Natural killer cell (primary cell): ENCODE measurements at places on chromosomes 11 and 22.

DNA sequence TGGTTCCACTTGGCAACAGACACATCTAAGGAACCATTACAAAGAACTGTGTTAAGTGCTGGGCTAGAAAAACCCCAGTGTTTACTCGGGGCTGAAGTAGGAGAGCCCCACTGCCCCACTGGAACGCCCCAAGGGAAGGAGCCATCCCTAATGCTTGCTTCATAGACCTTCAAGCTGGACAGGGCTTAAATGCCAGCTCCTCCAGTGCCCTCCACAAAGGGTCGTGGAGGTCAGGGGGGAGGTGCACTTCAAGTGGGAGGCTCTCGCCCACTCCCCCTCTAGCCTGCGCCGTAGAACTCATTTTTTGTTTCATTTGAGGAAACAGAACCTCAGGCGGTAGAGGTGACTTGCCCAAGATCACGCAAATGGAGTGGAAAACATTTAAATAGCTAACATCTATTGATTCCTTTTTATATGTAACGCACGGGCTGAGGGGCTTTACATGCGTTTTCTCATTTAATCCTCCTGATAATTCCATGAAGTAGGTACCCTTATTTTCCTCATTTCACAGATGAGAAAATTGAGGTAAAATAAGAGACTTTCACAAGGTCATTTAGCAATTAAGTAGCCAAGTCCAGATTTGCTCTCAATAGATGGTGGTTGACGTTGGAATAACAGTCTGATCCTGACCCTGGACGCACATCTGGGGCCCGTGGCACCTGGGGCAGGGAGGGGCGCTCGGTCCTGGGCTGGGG is 545 bp upstream of the ZDHHC13 start:
- no peak for DNase-seq

- no peak for DNase-seq
These were observed 2.3 kb downstream of the CTSC start for GRCh38 chr11:88335284-88335683.

DNA sequence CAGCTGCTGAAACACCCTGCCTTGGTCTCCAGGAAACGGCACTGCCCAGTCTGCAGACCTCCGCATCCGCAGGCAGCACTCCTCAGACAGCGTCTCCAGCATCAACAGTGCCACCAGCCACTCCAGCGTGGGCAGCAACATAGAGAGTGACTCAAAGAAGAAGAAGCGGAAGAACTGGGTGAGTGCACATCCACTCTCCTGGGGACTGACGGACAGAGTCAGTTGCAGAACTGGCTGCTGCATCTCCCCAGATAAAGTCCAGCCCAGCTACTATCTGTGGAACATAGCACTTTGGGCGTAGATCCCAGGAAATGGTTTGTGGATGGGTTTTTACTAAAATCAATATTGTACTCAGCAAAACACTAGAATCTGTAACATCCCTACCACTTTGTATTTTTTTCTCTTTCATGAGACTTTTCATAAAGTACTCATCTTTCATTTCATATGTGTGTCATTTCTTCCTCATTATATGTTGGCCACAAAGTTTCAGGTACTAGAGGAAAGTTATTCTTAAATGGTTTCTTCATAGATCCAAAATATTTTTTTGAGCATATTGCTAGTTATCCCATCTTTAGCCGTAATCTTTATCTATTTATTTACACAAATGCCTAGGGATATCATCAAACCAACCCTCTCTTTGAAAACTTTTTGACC is 80.1 kb downstream of the DBX1 start:
- DNase-seq, result no peak

DNA sequence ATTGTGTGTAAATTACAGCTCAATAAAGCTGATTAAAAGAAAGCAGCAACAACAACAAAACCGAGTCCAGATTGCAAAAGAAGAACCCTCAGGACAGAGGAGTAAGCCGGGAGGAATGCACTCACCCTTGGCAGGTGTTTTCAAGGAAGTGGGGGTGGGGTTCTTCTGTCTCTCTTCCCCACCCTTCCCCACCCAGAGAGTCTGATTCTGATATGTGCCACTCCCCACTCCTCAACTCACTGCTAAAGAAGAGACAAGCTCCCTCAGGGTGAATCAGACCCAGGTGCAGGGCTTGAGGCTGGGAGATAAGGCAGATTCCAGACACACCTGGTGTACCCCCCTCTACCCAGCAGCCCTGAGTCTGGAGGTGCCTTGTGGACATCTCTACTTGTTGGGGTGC is 38.4 kb upstream of the PHF21A start:
- no peak for DNase-seq

- DNase-seq, result no peak
These were observed 10.5 kb downstream of the KLHL22 start for GRCh38 chr22:20484948-20485683.

DNA sequence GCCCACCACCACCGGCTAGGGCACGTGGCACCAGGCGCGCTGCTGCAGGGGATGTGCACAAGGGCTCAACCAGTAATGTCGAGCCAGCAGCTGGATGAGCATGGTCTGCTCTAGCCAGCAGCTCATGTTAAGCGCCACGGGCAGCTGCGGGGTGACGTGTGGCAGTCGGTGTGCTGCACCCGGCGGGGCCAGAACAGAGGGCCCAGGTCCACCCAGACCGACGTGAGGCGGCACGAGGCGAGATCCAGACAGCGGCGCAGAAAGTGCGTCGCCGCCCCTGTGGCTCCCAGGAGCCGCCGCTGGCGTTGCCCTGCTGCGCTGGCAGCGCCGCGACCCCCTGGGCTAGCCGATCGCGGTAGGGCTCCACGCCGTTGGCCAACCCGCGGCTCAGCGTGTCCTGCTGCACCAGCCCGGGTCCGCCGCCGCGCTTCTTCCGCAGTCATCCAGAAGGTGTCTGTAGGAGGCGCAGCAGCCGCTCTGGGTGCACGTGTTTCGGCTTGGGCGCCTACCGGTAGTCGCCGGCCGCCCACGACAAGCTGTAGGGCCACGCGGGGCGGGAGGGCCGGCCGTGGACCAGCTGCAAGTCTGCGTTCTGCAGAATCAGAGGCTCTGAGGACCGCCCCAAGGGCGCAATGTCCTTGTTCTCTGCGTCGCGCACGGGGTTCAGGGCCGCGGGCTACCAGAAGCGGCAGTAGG is 4.6 kb upstream of the GALR3 start:
- peak; percentile 77 for DNase-seq

DNA sequence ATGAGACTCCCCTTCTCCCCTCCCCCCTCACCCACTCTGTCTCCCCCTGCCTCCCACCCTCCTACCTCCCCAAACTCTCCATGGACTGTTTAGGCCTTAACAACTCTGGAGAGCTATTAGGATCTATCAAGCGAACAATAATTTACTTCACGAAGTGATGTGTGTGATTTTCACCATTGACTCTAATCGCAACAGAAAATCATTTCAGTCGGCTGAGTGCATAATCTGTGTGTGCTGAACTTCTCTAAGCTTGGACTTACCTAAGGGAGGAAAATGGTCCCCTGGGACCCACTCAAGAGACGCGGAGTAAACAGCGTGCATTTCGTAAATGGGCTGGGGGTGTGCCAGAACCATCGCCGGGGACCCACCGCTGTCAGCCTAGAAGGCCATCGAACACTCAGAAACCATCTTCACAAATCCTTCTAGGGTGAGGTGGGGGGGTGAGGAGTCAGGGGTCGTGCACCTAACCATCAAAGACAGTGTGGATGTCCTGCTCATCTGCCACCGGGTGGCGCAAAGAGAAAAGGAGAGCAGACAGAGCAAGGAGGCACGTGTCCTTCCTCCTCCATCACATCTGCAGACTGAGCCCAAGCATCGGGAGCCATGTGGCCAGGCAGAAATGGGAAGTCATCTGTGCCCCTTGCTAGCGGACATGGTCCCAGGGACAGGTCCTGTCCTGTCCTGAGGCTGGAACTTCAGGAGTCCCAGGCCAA is 62.1 kb upstream of the NUP50 start:
- no peak for DNase-seq

GRCh38 chr22:36617694-36618522 is 85.6 kb downstream of the CACNG2 start:
- DNase-seq, result no peak

DNA sequence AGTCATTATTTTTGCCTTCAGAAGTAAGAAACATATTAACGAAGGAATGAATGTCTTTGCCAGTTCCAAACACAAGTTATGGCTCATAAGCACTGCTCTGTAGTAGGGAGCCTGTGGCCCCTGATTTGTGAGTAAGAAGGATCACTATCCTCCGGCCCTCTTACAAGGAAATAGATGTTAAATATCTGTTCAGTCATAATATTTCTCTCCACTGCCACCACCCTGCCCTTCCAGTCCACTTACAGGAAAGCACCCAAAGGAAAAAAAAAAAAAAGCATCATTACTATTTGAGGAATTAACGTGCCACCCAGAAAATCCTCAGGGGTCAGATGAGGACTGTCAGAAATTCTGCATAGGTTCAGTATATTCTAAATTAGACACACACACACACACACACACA is 123.4 kb downstream of the ETS1 start:
- DNase-seq, result no peak

GRCh38 chr22:47374901-47375575 is 612.6 kb downstream of the TBC1D22A start:
- DNase-seq, result no peak

DNA sequence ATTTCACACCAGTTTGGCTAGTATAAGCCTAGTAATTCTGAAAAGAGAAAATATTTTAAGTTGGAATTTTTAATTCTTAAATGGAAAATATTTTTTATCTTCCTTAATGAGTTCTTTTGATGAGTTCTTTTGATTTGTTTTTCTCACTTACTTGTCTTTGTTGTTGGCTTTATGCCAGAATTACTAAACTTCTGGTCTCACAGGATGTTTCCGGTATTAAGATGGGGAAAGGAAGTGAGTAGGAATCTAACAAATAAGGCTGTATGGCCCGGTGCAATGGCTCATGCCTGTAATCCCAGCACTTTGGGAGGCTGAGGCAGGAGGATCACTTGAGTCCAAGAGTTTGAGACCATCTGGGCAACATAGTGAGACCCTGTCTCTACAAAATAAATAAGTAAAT is 106.4 kb downstream of the ARHGAP42 start:
- DNase-seq, result no peak

- DNase-seq, result no peak
These were observed 91.7 kb downstream of the BRD1 start for GRCh38 chr22:49735901-49736421.

DNA sequence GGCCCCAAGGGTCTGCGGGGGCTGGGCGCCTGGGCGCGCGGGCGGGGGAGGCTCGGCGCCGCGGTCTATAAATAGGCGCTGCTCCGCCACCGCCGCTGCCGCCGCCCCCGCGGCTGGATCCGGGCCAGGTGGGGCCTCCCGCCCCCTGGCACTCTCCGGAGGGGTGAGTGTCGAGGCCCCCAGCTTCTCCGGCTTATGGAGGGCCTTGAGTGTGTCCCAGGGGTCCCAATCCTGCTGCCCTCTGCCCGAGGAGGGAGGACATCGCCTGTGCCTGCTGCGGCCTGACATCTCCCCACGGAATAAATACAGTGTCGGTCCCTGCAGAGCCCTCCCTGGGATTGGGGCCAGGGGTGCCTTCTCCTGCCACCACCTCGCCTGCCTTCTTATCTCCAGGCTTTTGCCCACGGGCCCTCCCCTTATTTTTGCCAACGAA is 4.3 kb upstream of the GP1BB start:
- no peak for DNase-seq

GRCh38 chr22:24459911-24460310 is 32.5 kb downstream of the ADORA2A start:
- DNase-seq, result no peak

DNA sequence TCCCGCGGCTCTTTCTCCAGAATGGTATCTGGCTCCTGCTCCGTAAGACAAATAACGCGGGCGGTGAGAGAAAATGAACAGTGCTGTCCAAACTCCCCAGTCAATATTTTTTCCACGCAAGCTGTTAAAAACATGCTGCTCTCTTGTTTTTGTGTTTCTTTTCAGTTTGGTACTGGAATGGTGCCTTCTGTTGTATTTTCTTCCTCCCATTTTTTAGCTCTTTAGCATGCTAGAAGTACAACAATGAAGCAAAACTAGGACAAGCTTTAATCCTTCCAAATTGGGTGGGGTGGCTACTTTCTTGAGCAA is 599 bp upstream of the PPP2R1B start:
- no peak for DNase-seq

GRCh38 chr22:36160499-36160942 is at the start of gene APOL3:
TSS of gene APOL3 (minus strand) at chr22:36160755. CDS start at chr22:36149055, 11,700 bp downstream.
- peak; percentile 83 for DNase-seq

- DNase-seq, result no peak
These were observed 12.5 kb downstream of the TMEM258 start for GRCh38 chr11:61779666-61780525.

DNA sequence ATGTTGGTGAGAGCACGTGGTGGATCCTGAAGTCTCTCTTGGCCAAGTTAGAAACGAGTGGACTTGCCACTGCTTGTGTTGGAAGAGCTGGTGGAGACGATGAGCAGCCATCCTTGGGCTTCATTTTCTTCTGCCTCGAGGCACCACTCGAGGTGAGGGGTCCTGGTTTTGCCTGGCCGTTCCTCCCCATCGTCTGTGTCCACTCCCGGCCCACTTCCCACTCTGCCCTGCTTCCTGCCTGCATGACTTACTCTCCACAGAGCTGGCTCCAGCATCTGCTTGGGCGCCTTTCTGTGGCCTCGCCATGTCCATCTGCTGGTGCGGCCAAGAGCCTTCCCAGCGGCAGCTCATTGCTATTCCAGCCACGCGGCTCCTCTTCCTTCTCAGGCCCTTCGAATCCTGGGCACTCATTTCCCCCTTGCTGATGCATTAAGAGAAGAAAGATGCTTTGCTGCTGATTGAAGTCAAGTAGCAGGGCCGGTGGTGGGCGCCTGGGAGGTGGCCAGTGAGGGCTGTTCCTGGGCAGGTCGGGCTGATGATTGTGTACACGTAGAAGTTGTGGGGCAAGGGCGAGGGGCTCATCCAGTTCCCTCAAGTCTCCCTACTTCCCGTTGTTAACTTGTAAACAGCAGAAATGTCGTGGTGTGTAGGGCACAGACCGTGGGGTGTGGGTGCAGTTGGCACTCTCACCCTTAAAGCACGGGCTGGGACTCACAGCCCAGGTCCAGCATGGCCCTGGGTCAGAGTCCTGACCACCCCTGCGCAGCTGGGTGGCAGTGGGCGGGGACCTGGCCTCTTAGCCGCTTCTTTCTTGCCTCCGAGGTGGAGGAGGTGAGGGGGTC is 292.0 kb downstream of the TBC1D22A start:
- DNase-seq, result no peak

GRCh38 chr11:1487091-1487850 is 692 bp upstream of the MOB2 start:
- DNase-seq, result no peak

GRCh38 chr11:73249853-73250783 is 22.0 kb upstream of the P2RY6 start:
- DNase-seq, result no peak

- no peak for DNase-seq
These were observed 2.4 kb downstream of the CCS start for GRCh38 chr11:66595245-66595904.

GRCh38 chr11:61141601-61142028 is 19.6 kb downstream of the VPS37C start:
- no peak for DNase-seq
